Testis (tissue), 5 donors: ENCODE measurements at places on chromosomes 2 and 18. TPM values are rescaled to one million over a fixed set of nuclear protein-coding genes. Genes with fewer than 3 reads are reported as not detected.
A peak's percentile ranks its signal among the peaks of the same experiment; 100 is the strongest.

DNA sequence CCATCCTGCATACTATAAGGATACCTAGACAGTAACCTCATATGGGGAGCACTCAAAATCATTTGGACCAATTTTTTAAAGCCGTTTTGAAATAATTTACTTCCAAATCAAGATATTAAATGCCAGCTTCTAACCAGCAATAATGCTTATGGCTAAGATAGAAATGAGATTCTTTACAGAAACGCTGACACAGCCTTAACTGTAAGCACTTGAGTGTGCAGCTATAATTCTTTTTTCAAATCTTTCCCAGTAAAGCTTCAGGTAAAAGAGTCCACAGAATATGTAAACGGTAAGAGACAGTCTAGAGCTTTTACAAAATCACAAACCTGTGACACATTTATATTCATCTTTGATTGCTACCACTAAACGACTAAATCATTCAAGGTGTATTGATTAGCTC, 4.5 kb downstream of the NXPH2 start:
- no peaks in the 10 kb centered on the region for H3K36me3 ChIP-seq
- H3K4me1 ChIP-seq, result no peaks in the 10 kb centered on the region
- no peak for DNase-seq
- no peaks in the 10 kb centered on the region for H3K27me3 ChIP-seq
- no peak overlapping the region for H3K27ac ChIP-seq

GRCh38 chr2:115400940-115401339, 958.5 kb downstream of the DPP10 start:
- no peaks in the 10 kb centered on the region for H3K36me3 ChIP-seq
- no peak for DNase-seq
- no peak overlapping the region for H3K27ac ChIP-seq
- no peaks in the 10 kb centered on the region for H3K4me1 ChIP-seq

- no peaks in the 10 kb centered on the region for H3K36me3 ChIP-seq
- peaks cover 44% of the 10 kb centered on the region for H3K4me1 ChIP-seq
- H3K4me3 ChIP-seq, result no peak overlapping the region
- no peak for DNase-seq
- H3K27ac ChIP-seq, result no peak overlapping the region
Measured at GRCh38 chr18:23885750-23886149, 128.8 kb upstream of the TTC39C start.

GRCh38 chr2:86622519-86623042, 1.1 kb downstream of the RNF103 start:
- H3K36me3 ChIP-seq, result no peaks in the 10 kb centered on the region
- H3K27me3 ChIP-seq, result no peaks in the 10 kb centered on the region
- DNase-seq, result peak; percentile 42
- peaks cover 12% of the 10 kb centered on the region for H3K4me1 ChIP-seq

GRCh38 chr2:23619941-23620340, 235.0 kb downstream of the KLHL29 start:
- H3K27me3 ChIP-seq, result no peaks in the 10 kb centered on the region
- no peak overlapping the region for H3K27ac ChIP-seq
- no peak overlapping the region for H3K4me3 ChIP-seq
- no peak for DNase-seq
- H3K4me1 ChIP-seq, result peaks cover 11% of the 10 kb centered on the region

Gene ELOA2
- 4.4 TPM for total RNA-seq

Gene EMILIN1
- total RNA-seq, result 50.7 TPM

DNA sequence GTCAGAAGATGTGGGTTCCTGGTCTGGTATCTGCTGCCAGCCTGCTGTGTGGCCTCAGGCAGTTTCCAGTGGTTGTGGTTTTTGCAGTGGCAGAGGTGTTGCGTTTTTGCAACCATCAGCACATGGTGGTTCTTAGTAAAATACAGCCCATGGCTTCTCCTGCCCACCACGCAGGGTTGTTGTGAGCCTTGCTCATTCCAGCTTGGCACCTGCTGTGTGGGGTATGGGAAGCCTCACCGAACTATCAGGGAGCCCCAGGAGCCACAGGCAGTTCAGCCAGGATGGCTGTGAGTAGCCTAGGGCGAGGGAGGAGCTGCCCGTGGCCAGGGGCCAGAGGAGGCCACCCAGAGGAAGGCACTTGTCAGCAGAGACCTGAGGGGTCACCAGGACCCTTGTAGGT, 9.8 kb downstream of the ARID5A start:
- DNase-seq, result no peak
- H3K27ac ChIP-seq, result no peak overlapping the region
- H3K4me1 ChIP-seq, result no peaks in the 10 kb centered on the region
- H3K4me3 ChIP-seq, result no peak overlapping the region
- no peaks in the 10 kb centered on the region for H3K36me3 ChIP-seq
- no peaks in the 10 kb centered on the region for H3K27me3 ChIP-seq

DNA sequence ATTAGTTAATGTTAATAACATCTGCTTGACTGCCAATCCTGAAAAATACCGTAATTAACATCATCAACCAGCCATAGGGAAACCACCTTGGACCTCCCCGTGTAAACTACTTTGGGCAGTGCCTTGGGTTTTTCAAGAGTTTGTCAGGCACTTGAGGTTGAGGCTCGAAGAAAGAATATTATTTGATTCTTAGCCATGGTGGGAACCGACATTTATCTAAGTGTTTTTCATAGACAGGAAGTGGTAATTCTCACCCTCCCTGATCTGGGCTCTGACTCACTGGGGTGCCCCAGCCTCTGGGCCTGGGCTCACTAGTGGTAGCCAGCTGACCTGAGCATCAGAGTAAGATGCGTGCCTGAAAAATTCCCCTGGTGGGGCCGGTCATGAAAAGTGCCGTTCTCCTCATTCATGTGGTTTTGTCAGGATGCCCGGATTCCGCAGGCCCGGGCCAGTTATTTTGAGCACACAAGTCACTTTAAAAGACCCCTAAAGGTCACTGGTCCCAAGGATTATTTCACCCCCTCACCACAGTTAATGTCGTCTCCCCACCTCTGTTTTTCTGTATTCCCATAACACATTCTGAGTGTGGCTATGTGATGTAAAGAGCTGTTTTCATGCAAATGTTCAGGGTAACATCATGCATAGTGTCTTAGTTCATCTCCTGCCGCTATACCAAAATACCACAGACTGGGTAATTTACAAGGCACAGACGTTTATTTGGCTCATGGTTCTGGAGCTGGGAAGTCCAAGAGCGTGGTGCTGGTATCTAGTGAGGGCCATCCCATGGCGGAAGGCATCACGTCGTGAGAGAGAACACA, 21.6 kb upstream of the SPATA3 start:
- H3K4me3 ChIP-seq, result no peak overlapping the region
- DNase-seq, result no peak
- no peak overlapping the region for H3K27ac ChIP-seq

GRCh38 chr2:98464772-98465310, 20.2 kb downstream of the INPP4A start:
- H3K4me1 ChIP-seq, result peaks cover 6% of the 10 kb centered on the region
- no peak overlapping the region for H3K27ac ChIP-seq
- DNase-seq, result no peak
- no peaks in the 10 kb centered on the region for H3K36me3 ChIP-seq
- H3K27me3 ChIP-seq, result no peaks in the 10 kb centered on the region

GRCh38 chr2:203858176-203858575, 9.4 kb upstream of the CTLA4 start:
- no peak overlapping the region for H3K4me3 ChIP-seq
- no peaks in the 10 kb centered on the region for H3K4me1 ChIP-seq
- no peaks in the 10 kb centered on the region for H3K36me3 ChIP-seq
- H3K27ac ChIP-seq, result no peak overlapping the region
- H3K27me3 ChIP-seq, result no peaks in the 10 kb centered on the region

GRCh38 chr18:58862851-58863538, 1.7 kb upstream of the ZNF532 start:
- no peaks in the 10 kb centered on the region for H3K36me3 ChIP-seq
- H3K27me3 ChIP-seq, result no peaks in the 10 kb centered on the region
- H3K4me3 ChIP-seq, result peak overlapping the region; percentile 57
- peaks cover 74% of the 10 kb centered on the region for H3K4me1 ChIP-seq

Gene SKA1
- total RNA-seq, result 5.5 TPM

Gene DNER
- total RNA-seq, result 2.0 TPM

GRCh38 chr2:218282173-218282991, 9.9 kb downstream of the TMBIM1 start:
- no peak overlapping the region for H3K4me3 ChIP-seq
- H3K27me3 ChIP-seq, result no peaks in the 10 kb centered on the region
- no peak for DNase-seq
- peak overlapping the region; percentile 64 for H3K27ac ChIP-seq
- H3K4me1 ChIP-seq, result peaks cover 52% of the 10 kb centered on the region
- no peaks in the 10 kb centered on the region for H3K36me3 ChIP-seq

DNA sequence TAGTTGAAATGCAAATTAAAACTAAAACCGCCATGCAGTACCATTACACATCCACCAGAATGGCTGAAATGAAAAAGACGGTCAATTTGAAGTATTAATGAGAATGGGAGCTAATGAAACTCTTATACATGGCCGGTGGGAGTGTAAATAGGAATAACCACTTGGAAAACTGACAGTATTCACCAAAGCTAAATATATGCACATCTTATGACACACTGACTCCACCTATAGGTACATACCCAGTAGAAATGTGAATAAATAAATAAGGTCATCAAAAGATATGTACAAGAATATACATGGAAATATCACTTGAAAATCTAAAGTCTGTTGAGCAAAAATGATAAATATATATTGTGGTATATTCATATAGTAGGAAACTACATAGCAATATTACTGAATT, 57.7 kb downstream of the CWC22 start:
- no peak for DNase-seq
- no peaks in the 10 kb centered on the region for H3K27me3 ChIP-seq
- H3K4me3 ChIP-seq, result no peak overlapping the region

DNA sequence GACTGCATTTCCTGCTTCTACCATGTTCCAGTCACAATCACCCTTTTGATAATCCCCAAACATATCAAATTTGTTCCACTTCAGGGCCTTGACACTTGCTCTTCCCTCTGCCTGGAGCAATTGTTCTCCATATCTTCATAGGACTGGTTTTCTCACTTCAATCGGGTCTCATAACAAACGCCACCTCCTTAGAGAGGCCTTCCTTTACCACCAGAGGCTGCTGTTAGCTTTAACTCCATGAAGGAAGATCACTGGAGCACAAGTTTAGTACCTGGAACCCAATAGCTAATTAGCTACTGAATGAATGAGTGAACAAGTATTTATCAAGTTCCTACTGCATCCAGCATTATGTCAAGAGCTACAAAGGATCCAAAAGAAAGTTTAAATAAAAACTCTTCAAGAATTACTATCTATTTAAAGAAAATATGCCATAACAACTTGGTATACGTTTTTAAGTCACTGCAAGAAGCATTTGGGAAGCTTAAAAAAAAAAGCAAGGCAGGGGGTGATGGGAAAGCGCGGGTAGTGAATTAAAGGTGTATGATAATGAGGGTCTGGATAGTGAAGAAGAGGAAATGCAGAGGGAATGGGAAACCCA, 58.8 kb downstream of the BAZ2B start:
- no peak overlapping the region for H3K27ac ChIP-seq
- H3K36me3 ChIP-seq, result no peaks in the 10 kb centered on the region
- H3K4me3 ChIP-seq, result no peak overlapping the region

GRCh38 chr2:241129086-241129871, 20.0 kb downstream of the PASK start:
- H3K4me1 ChIP-seq, result peaks cover 10% of the 10 kb centered on the region
- DNase-seq, result no peak
- no peak overlapping the region for H3K27ac ChIP-seq
- H3K27me3 ChIP-seq, result no peaks in the 10 kb centered on the region
- no peaks in the 10 kb centered on the region for H3K36me3 ChIP-seq
- no peak overlapping the region for H3K4me3 ChIP-seq
